ENCODE measurements at places on chromosomes 13 and 19.

GRCh38 chr13:31955741-31956140 is 75.8 kb upstream of the FRY start:
- no peak for DNase-seq

DNA sequence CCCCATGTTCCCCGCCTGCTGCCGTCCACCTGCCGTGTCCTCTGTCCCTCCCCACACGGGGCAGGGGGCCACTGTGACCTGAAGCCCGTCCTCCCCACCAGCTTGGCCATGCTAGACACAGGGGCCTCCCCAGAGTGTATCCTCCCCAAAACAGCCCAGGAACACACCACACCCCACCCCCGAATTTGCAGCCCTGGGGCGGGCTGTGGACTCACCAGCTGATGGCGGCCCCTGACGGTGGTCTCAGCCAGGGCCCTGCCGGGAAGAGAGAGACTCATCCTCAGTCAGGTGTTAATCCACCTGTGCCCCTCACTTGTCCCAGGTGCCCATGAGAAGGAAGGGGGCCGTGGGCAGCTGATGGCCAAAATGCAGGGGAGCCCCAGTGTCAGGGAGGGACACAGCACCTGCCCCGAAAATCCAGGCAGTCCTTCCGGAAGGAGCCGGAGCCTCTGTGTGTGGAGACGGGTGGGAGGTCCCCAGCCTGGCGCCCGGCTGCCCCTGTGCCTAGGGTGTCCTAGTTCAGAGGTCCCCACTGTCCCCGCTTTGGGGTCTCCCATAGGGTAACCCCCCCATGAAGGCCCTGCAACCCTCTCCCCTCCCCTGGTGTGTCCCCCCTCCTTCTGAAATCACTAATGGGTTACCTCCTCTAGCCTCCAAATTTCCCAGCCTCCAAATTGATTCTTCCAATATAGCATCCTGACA is 39.3 kb upstream of the TCF3 start:
- DNase-seq: no peak

DNA sequence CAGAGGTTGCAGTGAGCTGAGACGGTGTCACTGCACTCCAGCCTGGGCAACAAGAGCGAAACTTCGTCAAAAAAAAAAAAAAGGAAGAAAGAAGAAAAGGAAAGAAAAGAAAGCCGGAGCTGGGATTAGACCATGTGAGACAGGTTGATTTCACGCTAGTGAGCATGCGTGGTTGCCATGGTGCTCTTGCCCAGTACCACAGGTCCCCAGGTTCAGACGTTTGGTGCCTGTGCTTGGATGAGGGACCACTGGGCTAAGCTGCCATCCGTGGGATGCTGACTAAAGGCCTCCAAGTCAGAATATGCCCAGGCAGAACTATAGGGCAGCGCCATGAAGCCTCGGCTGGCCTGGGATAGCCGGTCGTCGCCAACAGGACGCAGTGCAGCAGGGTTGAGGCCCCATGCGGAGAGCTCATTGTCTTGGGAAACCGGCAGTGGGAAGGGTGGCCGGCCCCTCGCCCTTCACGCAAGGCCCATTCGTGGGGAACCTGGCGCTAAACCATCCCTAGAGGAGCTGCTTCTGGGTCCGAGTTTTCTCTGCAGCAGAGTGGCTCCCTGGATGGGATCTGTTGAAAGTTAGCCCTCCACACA is 7.2 kb upstream of the TEX101 start:
- no peak for DNase-seq

GRCh38 chr19:45556835-45557234 is 27.8 kb downstream of the OPA3 start:
- no peak for DNase-seq

GRCh38 chr13:58953638-58954037 is 1210.1 kb downstream of the DIAPH3 start:
- DNase-seq: no peak

DNA sequence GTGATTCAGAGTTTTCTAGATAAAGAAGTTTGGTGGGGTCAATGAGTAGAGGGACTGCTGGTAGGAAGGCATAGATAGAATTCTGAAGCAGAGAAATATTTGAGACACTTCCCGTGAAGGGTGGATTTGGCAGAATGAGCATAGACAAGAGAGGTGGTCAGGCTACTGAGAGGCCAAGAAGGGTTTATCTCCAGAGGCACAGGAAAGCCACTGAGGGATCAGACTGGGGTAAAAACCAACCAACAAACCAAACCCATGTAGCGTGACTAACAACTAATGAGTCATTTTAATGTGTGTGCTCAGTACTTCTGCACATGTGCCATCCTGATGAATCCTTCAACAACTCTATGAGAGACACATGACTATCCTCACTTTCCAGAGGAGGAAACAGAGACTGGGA is 60.0 kb upstream of the SERP2 start:
- DNase-seq: no peak

GRCh38 chr13:33838647-33839046 is 20.7 kb downstream of the RFC3 start:
- no peak for DNase-seq

- DNase-seq: no peak
Measured at GRCh38 chr13:101523154-101524131, 71.0 kb downstream of the ITGBL1 start.

DNA sequence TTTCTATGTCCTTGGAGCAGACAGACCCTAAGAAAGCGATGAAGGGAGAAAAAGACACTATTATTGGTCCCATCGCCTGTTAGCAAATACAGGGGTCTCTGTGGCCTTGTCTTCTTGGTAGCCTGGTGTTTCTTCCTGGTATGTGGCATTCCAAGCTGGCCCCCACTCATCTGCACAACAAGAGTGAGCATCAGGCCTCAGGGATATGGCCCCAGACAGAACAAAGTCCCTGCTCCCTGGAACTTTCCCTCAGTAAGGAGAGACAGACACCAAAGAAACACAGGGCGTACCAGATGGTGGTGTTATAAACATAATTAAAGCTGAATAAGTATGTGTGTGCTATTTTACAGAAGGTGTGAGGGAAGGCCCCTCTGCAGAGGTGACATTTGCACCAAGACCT is 48.2 kb upstream of the KPNA3 start:
- no peak for DNase-seq

- no peak for DNase-seq
Measured at GRCh38 chr19:21197590-21198295, 55.9 kb downstream of the ZNF431 start.

- no peak for DNase-seq
Measured at GRCh38 chr13:100506154-100506553, 82.4 kb downstream of the GGACT start.

GRCh38 chr19:31648347-31648746 is 299.1 kb upstream of the TSHZ3 start:
- no peak for DNase-seq
